Right cardiac atrium (tissue), 5 donors: ENCODE measurements at places on chromosomes 7 and 10.

DNA sequence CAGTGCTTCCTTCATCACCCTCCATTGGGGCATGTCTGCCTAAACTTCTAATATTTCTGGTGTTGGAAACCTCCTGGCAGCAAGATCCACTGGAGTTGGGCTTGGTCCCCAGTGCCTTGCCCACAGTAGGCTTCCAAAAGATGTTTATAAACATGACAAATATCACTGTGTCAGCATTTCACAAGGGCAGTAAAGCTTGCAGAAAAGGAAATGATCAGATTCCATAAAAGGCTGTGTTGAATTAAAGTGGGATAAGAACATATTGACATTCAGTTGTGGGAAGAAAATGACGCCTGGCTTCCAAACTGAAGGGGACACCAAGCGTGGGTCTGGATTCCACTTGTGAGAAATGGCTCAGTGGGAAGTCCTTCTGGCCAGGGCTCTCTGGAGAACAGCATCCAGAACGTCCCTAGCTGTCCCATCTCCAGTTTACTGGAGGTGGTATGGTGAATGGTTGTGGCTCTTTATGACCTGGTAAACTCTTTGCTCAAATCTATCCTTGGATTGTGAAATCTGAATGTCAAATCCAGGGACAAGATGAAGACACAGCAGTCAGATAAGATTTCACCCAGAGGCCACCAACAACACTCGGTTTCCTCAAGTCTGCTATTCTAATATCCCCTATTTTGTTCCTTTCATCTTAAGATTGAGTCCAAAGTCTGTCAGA lies 287.2 kb downstream of the TNS3 start:
- DNase-seq = no peak

- no peak for DNase-seq
Measured at GRCh38 chr10:32376771-32377170, 29.8 kb upstream of the EPC1 start.

DNA sequence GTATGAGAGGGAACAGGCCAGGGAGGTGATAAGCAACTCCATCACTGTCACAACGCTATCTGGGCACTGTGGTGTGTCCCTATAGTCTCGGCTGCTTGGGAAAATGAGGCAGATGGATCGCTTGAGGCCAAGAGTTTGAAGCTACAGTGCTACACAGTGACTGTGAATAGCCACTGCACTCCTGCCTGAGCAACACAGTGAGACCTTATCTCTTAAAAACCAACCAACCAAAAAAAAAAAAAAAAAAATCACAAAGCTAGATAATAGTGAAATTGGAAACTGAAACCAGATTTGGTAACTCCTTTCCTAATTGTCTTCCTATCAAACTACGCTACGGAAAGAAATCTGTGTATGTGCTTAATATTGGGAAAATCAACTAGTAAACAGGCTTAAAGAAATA lies 14.1 kb downstream of the MICU1 start:
- no peak for DNase-seq

- DNase-seq = no peak
Measured at GRCh38 chr10:126687121-126687606, 16.7 kb upstream of the C10orf90 start.

DNA sequence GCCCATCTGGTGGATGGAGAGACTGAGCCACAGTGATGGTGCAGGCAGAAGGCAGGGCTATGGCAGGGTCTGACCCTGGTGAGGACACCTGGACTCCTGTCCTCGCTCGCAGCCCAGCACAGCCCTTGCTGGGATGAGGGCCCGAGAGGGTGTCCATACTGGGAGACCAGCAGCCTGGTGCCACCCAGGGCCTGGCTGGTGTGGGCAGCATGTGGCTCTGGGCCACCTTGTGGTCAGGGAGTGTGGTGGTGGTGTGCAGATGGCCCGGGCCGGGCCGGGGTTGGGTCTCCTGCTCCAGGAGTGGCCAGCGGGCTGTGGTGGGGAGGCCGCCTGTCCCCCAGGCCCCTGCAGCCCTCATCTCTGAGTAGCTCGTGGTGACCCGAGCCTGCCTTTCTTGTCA lies 14.9 kb downstream of the ADCY1 start:
- DNase-seq = no peak

DNA sequence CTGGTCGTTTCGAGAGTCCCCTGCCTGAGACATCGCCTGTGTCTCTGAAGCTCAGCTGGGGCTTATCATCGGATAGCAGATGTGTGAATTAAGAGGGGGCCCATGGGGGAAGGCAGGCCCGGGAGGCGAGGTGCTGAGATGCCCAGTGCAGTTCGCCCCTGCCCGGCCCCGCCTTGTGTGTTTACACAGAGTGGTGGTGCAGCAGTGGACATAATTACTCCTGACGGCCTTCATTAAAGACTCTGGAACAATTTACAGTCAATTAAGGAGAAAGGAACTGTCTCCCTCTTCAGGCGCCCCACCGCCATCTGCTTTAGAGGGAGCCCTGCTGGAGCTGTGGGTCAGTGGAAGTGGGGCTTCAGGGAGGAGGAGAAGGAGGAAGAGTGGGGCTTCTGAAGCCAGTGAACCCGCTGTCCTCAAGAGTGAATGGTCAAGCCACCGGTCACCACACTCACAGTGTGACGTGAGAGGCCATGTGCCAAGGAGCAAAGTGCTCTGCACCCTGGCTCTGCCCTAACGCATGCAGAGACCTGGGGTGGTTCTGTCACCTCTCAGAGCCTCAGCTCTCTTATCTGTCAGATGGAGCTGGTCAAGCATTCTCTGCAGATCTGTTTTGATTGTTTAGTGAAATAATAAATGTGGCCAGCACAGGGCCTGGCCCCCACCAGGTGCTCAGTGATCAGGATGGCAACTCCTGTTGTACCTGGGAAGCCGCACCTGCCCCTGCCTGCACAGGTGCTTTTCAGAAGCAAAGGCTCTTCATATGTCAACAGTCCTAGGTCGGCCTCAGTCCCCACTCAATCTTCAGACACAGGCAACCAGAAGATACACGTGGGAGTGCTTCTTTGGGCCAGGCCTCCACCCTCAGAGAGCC lies 65.6 kb downstream of the CDH23 start:
- DNase-seq = no peak

GRCh38 chr10:97222326-97222961 lies 36.7 kb upstream of the SLIT1 start:
- DNase-seq = no peak

GRCh38 chr7:14430926-14431325 lies 441.5 kb upstream of the ETV1 start:
- DNase-seq = no peak

DNA sequence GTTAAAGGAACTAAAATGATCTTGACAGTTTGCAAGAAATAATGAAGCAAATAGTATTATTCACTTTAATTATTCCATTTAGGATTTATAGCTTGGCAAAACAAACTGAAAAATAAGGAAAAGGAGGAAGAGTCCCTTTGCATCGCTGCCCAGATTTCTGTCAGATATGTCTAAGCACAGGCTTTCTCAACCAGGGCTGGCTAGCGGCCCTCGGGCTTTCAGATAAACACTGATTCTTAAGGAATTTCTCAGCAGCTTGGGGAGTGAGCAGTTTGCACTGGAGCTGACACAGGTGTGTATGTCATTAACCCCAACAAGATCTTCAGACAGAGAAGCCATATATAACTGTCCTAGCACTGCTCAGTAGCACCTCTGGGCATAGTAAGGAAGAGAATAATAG lies 47.9 kb upstream of the SEMA3D start:
- no peak for DNase-seq

DNA sequence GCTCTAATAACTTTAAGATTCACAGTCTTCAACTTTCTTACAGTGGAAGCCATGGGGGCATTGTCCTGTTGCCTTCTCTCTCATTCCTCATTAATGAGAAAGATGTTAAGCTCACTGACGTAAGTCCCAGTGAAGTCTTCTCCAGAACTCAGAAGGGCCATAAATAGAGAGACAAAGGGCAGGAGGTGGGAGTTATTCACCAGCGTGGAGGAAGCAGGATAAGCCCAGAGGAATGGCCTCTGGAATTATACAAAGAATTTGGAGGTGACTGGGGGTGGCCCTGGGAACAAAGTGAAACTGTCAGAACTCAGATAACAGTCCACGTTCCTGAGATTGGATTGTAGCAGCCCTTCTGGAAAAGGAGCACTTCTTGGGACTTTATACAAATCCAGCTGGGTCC lies 52.4 kb downstream of the SORBS1 start:
- no peak for DNase-seq

GRCh38 chr7:136956232-136956631 lies 87.8 kb downstream of the CHRM2 start:
- no peak for DNase-seq
